ENCODE measurements at places on chromosomes 12 and 14. TPM values are rescaled to one million over a fixed set of nuclear protein-coding genes. Genes with fewer than 3 reads are reported as not detected.

DNA sequence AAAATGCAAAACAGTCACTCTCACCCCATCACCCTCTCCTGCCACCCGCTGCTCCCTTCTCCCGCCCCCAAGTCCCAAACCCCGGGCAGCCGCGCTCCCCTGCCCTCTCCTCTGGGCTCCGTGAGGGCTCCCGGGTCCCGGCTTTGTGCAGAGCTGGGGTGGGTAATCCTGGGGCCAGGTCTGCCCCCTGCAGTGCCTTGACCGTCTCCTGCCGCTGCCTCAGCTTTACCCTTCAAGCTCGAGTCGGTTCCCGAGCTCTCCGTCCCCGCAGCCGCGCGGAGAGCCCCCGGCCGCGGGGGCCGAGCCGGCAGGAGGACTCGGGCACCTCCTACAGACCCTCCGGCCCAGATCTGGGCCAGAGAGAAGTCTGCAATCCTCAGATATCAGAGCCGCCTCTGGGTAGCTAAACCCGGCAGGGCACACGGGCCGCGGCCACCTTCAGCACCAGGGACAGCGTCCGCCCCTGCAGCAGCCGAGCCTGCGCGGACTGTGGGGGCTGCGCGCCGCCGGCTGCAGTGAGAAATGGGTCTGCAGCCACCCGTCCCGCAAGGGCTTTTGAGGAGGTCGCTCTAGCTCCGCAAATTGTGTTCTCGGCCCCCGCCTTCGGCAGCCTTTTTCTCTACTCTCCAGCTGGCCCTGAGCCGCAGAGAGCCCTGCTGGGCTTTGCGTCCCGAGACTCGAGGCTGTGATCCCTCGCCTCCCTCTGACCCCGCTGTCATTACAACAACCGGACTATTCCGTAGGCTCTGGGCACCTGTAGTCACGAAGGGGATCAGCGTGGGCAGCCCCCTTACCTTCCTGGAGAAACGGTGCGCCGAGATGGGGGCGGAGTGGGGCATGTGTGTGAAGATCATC is 1.2 kb downstream of the PRMT8 start:
- peaks cover 80% of the 10 kb centered on the region for H3K27me3 ChIP-seq
- no peak overlapping the region for H3K27ac ChIP-seq
- H3K4me1 ChIP-seq = peaks cover 32% of the 10 kb centered on the region
- DNase-seq = peak; percentile 40
- peak overlapping the region; percentile 64 for H3K4me3 ChIP-seq

DNA sequence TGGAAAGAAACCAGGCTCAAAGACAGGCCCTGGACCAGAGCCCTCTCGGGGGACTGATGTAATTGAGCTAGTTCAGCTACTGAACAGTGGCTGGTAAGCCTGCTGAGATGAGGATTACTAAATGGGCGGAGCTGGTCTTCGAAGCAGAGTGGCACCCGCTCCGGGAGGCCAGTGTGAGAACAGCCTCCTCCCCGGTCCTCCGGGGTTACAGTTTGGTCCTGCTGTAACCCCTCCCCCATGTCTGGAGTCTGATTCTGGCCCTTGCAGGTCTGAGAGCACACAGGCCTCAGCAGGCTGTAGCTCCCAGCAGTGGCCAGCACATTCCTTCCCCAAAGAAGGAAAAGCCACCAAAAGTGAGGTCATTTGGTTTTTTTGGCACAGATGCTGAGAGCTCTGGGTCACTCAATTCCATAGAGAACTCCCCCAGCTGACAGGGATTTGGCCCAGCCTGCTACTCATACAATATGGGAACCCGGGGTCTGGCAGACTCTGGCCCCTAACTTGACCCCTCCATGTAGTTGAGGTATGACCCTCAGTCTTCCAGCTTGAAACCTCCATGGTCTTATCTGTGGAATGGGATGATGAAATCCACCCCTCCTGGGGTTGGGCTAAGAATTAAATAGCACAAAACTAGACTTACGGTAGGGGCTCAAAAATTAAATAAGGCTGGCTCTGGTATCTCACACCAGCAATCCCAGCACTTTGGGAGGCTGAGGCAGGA is 39.0 kb downstream of the ACTN1 start:
- H3K4me1 ChIP-seq = peaks cover 100% of the 10 kb centered on the region
- DNase-seq = peak; percentile 80
- no peak overlapping the region for H3K4me3 ChIP-seq

DNA sequence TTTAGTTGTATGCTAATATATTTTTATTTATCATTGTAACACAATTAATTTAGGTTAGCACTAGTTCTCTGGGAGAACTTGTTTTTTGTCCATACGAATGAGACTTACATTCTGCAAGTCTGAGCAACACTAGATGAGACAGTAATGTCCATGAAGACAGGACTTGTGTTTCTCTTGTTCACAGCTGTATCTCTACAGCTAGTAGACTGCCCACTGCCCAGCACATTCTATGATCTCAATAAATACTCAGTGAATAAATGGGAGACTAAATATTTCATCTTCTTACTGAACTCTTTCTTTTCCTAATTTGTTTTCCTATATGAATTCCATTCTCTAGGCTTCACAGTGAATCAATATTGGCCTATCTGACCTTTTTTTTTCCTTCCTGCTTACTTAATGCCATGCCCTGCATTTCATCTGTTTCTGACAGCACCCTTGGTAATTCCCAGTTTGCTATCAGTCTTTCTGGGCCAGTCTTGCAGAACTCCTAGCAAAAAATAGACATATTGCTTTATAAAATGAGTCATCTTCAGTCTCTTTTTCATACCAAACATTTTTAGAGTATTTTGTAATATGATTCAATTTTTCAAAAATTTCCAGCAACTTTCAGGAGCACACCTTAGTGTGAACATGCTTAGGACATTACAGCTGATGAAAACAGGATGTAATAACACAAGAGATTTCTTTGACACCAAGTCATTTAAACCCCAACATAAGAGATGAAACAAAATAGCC is 185.5 kb upstream of the ATP2B1 start:
- DNase-seq = no peak
- H3K27ac ChIP-seq = no peak overlapping the region
- no peak overlapping the region for H3K4me3 ChIP-seq
- no peaks in the 10 kb centered on the region for H3K4me1 ChIP-seq
- no peaks in the 10 kb centered on the region for H3K27me3 ChIP-seq

GRCh38 chr12:132761032-132761920 is at the start of gene ANKLE2:
ANKLE2 (minus strand) TSS chr12:132761832; CDS start chr12:132761798, 34 bp downstream.
- H3K36me3 ChIP-seq = peaks cover 2% of the 10 kb centered on the region
- peak within 1 kb of the TSS; percentile 97 for H3K27ac ChIP-seq
- peaks cover 41% of the 10 kb centered on the region for H3K4me1 ChIP-seq

GRCh38 chr14:56224691-56225681 is 106.8 kb downstream of the PELI2 start:
- H3K36me3 ChIP-seq = no peaks in the 10 kb centered on the region
- no peak overlapping the region for H3K4me3 ChIP-seq
- H3K27ac ChIP-seq = no peak overlapping the region
- H3K4me1 ChIP-seq = peaks cover 24% of the 10 kb centered on the region
- DNase-seq = no peak

- DNase-seq = no peak
- H3K36me3 ChIP-seq = no peaks in the 10 kb centered on the region
- no peak overlapping the region for H3K4me3 ChIP-seq
- H3K4me1 ChIP-seq = no peaks in the 10 kb centered on the region
- H3K27me3 ChIP-seq = no peaks in the 10 kb centered on the region
These were observed 30.9 kb upstream of the KLRF1 start for GRCh38 chr12:9796346-9796745.

DNA sequence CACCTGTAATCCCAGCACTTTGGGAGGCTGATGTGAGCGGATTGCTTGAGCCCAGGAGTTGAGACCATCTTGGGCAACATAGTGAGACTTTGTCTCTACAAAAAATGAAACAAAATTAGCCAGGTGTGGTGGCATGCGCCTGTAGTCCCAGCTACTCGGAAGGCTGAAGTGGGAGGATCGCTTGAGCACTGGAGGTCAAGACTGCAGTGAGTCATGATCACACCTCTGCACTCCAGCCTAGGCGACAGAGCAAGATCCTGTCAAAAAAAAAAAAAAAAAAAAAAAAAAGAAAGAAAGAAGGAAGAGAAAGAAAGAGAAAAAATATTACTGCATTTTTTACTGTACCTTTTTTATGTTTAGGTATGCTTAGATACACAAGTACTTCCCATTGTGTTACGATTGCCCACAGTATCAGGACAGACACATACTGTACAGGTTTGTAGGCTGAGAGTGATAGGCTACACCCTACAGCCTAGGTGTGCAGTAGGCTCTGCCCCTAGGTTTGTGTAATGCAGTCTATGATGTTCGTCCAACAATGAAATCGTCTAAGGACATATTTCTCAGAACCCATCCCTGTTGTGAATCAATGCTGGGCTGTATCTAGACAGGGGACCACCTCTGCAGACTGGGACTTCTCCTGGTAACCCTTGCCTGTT is 160.4 kb upstream of the PWP1 start:
- no peak overlapping the region for H3K27ac ChIP-seq
- no peaks in the 10 kb centered on the region for H3K4me1 ChIP-seq
- no peak overlapping the region for H3K4me3 ChIP-seq
- no peaks in the 10 kb centered on the region for H3K27me3 ChIP-seq
- DNase-seq = no peak

DNA sequence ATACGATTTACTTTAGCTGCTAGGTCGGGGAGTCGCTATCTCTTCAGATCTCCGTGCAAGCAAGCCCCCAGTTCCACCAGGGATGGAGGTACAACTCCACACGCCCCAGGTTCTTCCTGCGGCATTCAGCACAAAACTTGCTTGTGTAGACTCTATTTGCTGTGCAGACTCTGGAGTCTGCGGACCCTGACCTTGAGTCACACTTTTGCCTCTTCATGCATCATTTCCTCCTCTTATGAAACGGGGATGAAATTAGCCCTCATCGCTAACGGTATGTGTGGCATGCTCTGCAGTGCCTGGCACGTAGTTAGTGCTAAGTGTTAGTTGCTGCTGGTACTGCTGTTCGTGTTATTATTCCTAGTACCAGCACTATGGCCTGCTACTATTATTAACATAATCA is 84.4 kb downstream of the TMEM132D start:
- H3K4me3 ChIP-seq = no peak overlapping the region
- no peaks in the 10 kb centered on the region for H3K4me1 ChIP-seq
- no peak overlapping the region for H3K27ac ChIP-seq
- H3K27me3 ChIP-seq = no peaks in the 10 kb centered on the region

- peaks cover 18% of the 10 kb centered on the region for H3K4me1 ChIP-seq
- no peak overlapping the region for H3K27ac ChIP-seq
- DNase-seq = no peak
- no peak overlapping the region for H3K4me3 ChIP-seq
These were observed 399.9 kb upstream of the RGS6 start for GRCh38 chr14:71532344-71532743.

- H3K4me1 ChIP-seq = peaks cover 25% of the 10 kb centered on the region
- peak; percentile 40 for DNase-seq
- no peaks in the 10 kb centered on the region for H3K27me3 ChIP-seq
These were observed 61.3 kb upstream of the RESF1 start for GRCh38 chr12:31897781-31898503.

- H3K4me1 ChIP-seq = no peaks in the 10 kb centered on the region
- no peak overlapping the region for H3K27ac ChIP-seq
- no peak overlapping the region for H3K4me3 ChIP-seq
- no peak for DNase-seq
- H3K27me3 ChIP-seq = no peaks in the 10 kb centered on the region
- H3K36me3 ChIP-seq = no peaks in the 10 kb centered on the region
These were observed 130.2 kb downstream of the PELI2 start for GRCh38 chr14:56248442-56248841.

DNA sequence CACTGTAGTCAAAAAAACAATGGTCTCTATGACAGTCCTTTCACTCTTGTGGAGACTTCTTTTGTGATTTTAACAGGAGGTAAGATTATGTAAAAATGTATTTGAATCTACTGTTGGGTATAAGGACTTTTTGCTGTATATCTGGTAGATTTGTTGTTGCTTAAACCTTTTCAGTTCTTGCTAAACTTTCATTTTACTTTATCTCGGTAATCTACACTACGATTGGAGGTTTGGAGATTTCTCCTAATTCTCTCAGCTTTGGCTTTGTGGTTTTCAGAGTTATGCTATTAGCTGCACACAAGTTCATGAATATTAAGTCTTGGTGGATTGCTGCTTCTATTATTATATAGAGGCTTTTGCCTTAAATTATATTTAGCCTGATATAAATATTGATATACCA is 116.6 kb upstream of the HIF1A start:
- H3K36me3 ChIP-seq = no peaks in the 10 kb centered on the region
- DNase-seq = no peak
- no peak overlapping the region for H3K27ac ChIP-seq
- no peak overlapping the region for H3K4me3 ChIP-seq
- no peaks in the 10 kb centered on the region for H3K27me3 ChIP-seq

GRCh38 chr12:9098115-9098452 is 17.6 kb downstream of the A2M start:
- H3K36me3 ChIP-seq = peaks cover 98% of the 10 kb centered on the region
- no peak overlapping the region for H3K4me3 ChIP-seq
- no peak for DNase-seq
- H3K27me3 ChIP-seq = no peaks in the 10 kb centered on the region
- H3K4me1 ChIP-seq = peaks cover 18% of the 10 kb centered on the region
- no peak overlapping the region for H3K27ac ChIP-seq

- no peaks in the 10 kb centered on the region for H3K27me3 ChIP-seq
- no peak for DNase-seq
- H3K4me1 ChIP-seq = peaks cover 7% of the 10 kb centered on the region
These were observed 25.2 kb downstream of the PMCH start for GRCh38 chr12:102172436-102172835.

DNA sequence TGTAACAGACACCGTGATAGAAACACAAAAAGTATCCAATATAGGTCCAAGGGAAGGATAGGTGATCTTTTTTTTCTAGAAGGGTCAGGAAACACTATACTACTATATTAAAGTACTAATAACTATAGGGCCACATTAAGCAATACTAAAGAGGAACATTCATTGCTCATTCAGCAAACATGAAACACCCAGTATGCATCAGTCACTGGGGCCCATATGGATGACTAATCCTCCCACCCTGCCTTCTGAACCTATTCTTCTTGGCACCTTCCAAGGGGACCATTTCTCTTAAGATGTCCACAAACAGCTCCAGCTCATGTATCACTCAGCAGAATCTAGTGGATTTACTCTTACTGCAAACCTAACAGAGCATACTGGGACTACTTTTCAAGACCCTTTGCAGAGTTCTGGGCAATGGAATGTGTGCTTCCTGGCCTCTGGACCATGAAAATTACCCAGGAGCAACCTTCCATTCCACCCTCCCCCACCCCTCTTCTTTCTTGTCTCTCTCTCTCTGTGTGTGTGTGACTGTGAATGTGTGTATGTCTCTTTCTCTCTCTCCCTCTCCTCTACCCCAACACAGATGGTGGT is 187.9 kb downstream of the EPS8 start:
- no peaks in the 10 kb centered on the region for H3K36me3 ChIP-seq
- H3K4me1 ChIP-seq = peaks cover 43% of the 10 kb centered on the region
- no peak for DNase-seq

- no peaks in the 10 kb centered on the region for H3K4me1 ChIP-seq
- no peak overlapping the region for H3K27ac ChIP-seq
- no peaks in the 10 kb centered on the region for H3K36me3 ChIP-seq
- DNase-seq = no peak
- no peak overlapping the region for H3K4me3 ChIP-seq
- peaks cover 78% of the 10 kb centered on the region for H3K27me3 ChIP-seq
These were observed 7.5 kb downstream of the WIF1 start for GRCh38 chr12:65113621-65114035.

Gene TAS2R9
- total RNA-seq = not detected

Gene NTF3
- total RNA-seq = 0.99 TPM

Gene CMAS
- total RNA-seq = 34.8 TPM

Gene LRP1-AS
- not detected for total RNA-seq

Gene MAGOHB
- total RNA-seq = 13.9 TPM

Gene DLK1
- 2.8 TPM for total RNA-seq

Gene G2E3
- 7.6 TPM for total RNA-seq

Gene EML5
- 0.36 TPM for total RNA-seq

Gene RIN3
- 13.8 TPM for total RNA-seq

Data from left ventricle myocardium inferior (tissue), 1 donor.